Activated effector memory CD4-positive, alpha-beta T cell treated with anti-CD3 and anti-CD28 coated beads, Interleukin-2, amount 50 U/mL, for 16 hours (primary cell): ENCODE measurements at places on chromosomes 4 and X.

GRCh38 chrX:20585782-20586181, 319.1 kb upstream of the RPS6KA3 start:
- no peak for DNase-seq

GRCh38 chr4:147482281-147482680, 1.4 kb downstream of the EDNRA start:
- DNase-seq: no peak

GRCh38 chr4:73869130-73870055, at the start of gene CXCL1:
CXCL1 (plus strand) TSS chr4:73869393; CDS start chr4:73869471, 78 bp downstream.
- no peak for DNase-seq

GRCh38 chr4:86101841-86102240, 258.0 kb downstream of the MAPK10 start:
- DNase-seq: no peak

DNA sequence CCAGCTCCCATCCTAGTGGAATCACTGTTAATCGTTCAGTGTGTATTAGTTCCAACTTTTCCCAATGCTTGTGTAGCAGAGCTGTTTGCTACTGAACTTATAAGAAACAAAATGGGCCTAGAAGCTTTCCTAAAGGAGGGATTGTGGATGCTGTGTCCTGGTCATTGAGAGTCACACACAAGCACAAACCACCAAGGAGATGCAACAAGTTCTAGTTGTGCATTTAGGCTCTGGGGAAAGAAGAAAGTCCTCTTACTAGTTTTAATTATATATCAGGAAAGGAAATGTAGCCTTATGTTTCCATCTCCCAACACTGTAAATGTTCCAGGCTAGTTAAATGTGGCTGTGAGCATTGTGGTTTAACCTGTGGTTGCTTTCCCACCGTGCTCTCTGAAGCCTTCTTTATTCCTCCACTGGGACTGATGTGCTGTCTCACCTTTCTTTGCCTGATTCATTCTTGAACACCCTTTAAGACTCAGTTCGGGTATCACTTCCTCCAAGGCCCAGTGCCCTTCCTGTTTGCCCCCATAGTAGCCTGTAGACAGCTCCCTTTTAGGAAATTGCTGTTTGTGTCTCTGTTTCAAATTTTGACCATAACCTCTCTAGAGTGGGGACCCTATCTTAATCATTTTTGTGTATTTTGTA, 34.3 kb downstream of the ATP10D start:
- no peak for DNase-seq

- DNase-seq: peak; percentile 69
Measured at GRCh38 chr4:1208266-1208961, 36.0 kb upstream of the SPON2 start.
